Natural killer cell treated with Interleukin-12 subunit alpha and Interleukin-12 subunit beta and Interleukin-15 and Interleukin-18, amount 100 ng/mL, for 72 hours (primary cell): ENCODE measurements at places on chromosomes 5 and 9.

GRCh38 chr5:1432296-1432695, 12.9 kb downstream of the SLC6A3 start:
- no peak for DNase-seq

DNA sequence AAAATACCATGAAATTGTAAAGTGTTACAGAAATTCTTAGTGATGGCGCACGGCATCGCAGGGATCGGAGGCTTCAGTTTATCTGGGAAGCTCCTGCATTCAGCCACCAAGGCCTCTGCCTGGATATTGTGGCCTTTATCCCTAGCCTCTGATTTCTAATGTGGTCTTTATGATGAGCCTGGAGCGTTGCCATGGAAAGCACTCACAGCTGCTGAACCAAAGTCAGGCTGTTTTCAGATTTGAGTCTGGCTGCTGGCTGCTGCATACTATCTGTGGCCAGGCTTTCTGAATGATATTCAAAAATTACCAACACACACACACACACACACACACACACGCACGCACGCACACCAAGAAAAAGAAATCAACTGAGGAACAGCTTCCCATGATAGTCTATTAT, 101.1 kb upstream of the ZNF366 start:
- DNase-seq = no peak

DNA sequence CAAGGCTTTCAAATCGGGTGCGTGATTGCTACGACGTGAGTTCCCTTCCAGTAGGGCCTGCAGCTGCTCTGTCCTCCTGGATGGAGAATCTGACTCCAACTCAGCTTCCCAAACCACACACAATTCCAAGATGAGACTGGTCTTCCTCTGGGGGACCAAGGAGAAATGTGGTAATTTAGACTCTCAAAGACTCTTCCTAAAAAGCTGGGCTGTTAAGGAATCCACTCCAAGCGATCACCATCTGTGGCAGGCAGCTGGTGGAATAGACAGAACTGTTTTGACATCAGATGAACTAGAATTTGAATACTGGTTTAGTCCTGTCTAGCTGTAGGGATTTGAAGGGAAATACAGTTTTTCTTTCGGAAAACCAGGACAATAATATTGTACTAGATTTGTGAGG, 130.7 kb upstream of the KLF4 start:
- no peak for DNase-seq

DNA sequence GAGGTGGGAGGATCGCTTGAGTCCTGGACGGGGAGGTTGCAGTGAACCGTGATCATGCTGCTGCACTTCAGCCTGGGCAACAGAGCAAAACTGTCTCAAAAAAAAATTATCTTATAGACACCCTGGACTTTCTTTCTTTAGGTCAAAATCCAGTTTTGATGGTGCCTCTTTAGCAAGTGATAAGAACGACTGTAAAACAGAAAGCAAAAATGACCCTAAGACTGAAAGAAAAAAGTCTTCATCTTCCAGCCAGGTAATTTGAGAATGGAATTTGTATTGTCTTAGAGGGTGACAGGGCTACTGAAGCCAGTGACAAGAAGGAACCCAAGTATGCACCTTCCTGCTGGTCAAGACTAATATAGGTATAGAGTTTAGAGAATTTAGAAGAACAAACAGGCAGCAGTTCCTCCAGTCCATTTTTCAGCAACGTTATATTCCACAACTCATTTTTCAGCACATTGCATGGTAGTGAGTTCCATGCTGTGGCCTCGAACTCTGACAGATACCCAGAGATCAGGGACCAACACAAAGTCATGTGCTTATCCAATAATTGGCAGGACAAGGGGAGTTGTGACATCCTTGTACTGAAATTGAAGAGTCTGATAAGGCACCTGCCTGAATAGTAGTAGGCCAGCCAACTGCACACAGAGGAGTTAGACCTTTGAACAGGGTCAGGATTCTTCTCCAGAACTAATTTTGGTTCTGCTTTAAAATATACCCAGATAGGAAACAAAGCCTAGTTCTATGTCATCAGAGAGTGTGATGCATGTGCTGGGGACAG, 46.5 kb downstream of the GRAMD2B start:
- DNase-seq = no peak

GRCh38 chr9:20640331-20641187, 18.3 kb upstream of the MLLT3 start:
- no peak for DNase-seq

DNA sequence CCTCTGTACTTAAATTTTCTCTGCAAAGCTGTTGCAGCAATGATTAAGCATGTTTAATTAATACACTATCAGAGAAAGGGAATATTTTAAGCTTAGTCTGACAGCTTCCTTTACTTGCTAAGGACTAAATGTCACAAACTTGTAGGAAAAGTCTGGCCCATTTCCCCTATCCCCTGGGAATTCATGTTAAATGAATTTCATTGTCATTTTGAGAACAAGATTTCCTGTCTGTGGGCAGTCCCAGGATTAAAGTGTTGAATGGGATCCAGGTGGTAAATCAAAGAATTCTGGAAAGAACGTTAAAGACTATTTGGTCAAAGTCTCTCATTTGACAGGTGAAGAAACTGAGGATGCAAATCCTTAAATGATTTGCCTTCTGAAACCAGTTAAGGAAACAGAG, 214.8 kb downstream of the MPDZ start:
- DNase-seq = no peak
